ENCODE measurements at places on chromosomes 1 and 21.

DNA sequence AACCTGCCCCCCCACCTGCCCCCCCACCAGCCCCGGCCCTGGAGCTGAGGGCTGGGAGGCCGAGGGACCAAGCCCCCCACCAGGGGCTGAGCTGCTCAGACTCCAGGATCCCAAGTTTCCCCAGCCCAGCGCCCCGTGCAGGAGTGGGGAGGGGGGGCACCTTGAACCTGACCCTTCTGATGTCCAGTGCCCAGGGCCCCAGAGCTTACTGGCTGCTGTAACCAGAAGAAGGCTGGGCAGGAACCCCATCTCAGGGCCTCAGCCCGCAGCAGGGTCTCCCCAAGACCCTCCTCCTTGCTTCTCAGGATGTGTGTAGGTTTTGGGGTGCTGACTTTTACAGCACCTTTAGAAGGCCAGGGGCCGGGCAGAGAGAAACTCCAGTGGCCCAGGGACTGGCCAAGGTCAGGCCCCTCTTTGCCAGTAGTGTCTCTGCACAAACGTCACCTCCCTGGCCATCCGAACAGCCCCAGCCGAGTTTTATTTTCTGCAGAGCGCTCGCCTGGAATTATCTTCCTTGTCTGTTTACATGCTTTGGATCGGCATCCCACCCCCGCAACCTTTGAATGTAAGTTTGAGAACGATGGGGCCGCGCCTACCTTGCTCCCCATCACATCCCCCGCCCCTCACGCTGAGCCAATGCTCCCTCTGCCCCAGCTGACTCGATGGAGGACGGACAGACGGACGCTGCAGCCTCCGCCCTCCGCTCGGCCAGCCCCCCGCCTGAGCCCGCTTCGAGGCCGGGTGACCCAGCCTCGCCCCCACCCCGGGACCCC lies 70.1 kb upstream of the CASZ1 start:
- peak; percentile 17 for DNase-seq

GRCh38 chr1:64960731-64961130 lies 5.6 kb downstream of the JAK1 start:
- DNase-seq, result no peak

DNA sequence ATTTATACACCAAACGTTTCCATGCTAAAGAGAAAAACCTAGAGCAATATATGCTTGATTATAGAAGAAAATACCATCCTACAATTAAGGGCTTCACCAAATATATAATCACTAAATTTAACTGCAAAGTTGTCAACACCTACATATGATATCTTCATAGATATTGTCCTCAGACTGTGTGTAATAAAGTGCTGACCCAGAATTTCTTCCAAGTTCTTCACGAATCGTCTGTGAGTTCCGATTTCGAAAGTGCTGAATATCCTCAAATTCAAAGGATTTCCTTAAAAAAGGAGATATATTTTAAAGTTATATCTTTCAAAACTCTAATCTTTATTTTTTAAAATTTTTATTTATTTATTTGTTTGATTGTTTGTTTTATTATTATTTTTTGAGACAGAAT lies 41.9 kb upstream of the BCAS2 start:
- DNase-seq, result no peak

DNA sequence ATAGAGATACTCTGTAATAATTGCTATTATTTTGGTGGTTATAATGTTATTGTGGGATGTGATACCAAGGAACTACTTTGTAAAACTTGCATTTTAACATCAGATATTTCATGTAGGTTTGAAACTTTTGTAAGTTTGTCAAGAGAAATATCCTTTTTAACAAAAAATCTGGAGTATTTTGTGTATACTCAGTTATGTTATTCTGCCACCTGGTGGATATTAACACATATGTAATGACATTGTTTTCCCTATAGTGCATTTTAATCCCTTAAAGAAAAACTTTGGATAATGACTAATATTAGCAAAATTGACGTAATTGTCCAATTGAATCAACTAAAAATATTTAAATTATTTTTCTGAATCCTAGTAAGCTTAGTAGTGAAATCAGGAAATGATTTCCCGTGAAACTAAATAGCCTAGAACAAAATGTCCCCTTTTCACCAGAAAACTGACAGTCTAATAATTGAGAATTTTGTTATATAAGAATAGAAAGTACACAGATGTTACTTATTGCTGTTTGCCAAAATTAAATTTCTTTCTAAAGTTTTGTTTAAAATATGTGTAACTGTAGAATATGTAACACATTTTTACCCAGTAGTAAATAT lies 39.6 kb downstream of the KCTD3 start:
- DNase-seq, result no peak

DNA sequence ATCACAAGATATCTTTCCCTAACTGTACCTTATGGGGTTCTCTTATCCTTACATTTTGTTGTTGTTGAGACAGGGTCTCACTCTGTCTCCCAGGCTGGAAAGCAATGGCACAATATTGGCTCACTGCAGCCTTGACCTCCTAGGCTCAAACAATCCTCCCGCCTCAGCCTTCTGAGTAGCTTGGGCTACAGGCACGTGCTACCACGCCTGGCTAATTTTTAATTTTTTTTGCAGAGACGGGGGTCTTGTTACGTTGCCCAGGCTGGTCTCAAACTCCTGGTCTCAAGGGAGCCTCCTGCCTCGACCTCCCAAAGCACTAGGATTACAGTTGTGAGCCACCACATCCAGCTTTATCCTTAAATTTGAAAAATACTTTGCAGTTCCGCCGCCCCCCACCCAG lies 10.4 kb downstream of the RERE start:
- DNase-seq, result no peak

DNA sequence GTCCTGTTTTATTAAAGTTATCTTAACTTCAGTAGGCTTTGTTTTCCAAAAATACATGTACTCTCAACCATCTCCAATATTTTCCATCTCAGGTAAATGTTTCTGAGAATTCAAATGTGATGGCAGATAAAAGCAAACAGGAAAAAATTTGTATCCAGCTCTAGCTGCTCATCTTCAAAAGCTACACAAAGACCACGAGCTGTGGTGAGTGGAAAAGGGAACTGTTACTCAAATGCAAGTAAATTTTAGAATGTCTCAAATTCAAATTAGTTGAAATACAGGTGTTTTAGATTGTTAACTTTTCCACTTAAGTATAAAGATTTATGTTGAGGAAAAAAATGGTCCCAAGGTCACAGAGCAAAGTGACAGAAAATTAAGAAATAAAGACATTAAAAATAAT lies 216.0 kb downstream of the SLC45A1 start:
- no peak for DNase-seq

DNA sequence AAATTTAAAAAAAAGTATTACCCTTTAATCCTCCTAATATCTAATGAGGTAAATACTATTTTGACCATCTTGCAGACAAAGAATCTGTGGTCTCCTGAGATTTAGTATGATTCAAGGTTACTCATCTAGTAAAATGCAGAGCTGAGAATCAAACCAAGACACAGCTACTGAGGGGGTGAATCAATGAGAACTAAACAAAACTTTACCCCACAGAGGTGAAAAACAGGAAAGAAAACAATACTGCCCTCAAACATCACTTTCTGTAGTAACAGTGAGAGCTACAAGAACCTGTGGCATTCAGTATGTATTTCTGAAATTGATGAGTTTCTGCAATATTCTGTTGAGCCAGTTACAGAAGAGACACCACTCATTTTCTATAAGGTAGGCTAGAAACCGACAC lies 85.1 kb downstream of the JAK1 start:
- no peak for DNase-seq

DNA sequence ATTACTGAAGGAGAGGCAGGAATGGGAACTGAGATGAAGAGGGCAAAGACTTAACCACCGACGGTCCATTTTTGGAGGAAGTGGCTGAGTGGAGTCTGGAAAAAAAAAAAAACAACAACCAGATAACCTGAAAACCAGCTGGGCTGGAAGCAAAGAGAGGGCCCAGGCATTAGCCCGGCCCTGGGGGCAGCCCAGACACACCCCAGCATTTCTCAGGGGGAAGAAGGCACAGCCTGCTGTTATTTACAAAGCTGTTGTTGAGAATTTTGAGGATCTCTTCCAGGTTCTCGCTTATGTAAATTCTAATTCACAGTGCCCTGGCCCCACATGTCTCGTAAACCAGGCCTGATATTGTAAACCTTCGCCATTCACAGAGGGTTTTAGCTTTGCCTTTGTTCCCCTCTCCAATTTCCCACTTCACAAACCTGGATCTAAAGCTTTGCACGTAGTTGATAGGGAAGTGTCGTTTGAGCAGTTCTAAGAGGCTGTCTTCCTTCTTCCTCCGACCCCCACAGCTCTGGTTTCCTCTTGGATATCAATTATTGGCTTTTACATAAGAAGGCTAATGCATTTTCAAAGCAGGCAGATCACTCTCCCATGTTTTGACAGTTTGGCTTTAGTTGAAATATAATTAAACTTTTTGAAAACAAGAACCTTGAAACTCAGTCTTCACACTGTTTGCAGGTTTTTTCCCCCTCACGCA lies 161.8 kb upstream of the IRF2BP2 start:
- no peak for DNase-seq

GRCh38 chr1:56378341-56379070 lies 200.9 kb downstream of the PLPP3 start:
- DNase-seq, result no peak

- no peak for DNase-seq
Observed at GRCh38 chr1:228541725-228542124, 54.5 kb downstream of the RNF187 start.

GRCh38 chr1:55446351-55446750 lies 231.2 kb upstream of the USP24 start:
- DNase-seq, result no peak

GRCh38 chr1:232995189-232995588 lies 44.8 kb downstream of the NTPCR start:
- no peak for DNase-seq

DNA sequence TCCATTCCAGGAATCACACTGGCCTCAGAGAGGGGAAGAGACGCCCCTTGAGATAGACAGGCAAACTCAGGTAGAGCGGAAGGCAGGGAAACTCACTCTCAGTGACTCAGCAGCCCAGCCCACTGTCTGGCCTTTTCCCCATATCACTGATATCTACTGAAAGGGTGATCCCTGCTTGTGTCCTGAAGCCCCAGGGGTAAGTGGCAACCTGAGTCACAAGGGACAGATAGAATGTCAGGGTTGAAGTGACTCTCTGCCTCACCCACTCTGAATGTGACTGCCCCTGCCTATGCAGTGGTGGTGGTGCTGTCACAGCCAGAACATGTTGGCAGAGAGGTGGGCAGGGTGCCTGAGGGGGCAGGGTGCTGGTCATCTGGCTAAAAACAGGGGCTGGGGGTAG lies 157.5 kb upstream of the FGGY start:
- peak; percentile 91 for DNase-seq

DNA sequence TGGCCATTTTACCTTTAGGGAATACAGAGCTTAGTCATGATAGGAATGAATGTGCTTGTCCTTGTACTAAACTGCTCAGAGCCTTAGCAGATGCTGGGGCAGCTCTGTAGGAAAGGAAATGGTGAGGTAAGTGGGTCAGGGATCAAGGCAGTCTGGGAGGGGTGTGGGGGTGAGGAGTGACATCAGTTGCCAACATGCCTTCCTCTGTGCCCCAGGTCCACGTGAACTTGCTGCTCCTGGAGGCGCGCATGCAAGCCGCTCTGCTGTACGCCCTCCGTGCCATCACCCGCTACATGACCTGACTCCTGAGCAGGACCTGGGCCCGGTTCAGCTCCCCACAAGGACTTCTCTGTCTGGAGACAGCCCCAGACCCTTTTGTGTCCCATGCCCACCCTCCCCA lies 21.2 kb downstream of the SESN2 start:
- DNase-seq, result no peak

DNA sequence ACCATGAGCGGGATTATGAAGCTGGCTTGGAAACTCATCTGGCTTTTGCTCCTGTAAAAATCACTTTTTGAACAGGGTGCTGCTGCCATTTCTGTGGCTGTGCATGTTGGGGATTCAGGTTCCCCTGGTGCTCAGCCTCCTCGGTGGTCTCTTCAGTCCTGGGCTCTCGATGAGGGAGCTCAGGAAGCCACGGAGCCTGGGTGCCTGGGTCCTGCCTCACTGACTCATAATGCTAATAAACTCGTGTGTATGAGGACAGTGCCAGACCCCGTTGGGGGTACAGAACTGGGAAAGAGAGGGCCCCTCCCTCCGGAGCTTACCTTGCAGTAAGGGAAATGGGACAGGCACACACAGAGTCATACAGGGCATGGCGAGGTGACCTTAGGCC lies 5.8 kb downstream of the COQ8A start:
- no peak for DNase-seq

GRCh38 chr1:183472488-183473216 lies at the start of gene SMG7:
Gene SMG7 (plus strand): TSS chr1:183472499. CDS start chr1:183472621, 122 bp downstream.
- DNase-seq, result peak; percentile 72
